Tibial artery (tissue), 4 donors: ENCODE measurements at places on chromosomes 1 and 21.
A peak's percentile ranks its signal among the peaks of the same experiment; 100 is the strongest.

- peak; percentile 66 for DNase-seq
Measured at GRCh38 chr1:192810253-192810880, 1.5 kb downstream of the RGS2 start.

GRCh38 chr1:167344112-167344511, 123.4 kb downstream of the POU2F1 start:
- no peak for DNase-seq

DNA sequence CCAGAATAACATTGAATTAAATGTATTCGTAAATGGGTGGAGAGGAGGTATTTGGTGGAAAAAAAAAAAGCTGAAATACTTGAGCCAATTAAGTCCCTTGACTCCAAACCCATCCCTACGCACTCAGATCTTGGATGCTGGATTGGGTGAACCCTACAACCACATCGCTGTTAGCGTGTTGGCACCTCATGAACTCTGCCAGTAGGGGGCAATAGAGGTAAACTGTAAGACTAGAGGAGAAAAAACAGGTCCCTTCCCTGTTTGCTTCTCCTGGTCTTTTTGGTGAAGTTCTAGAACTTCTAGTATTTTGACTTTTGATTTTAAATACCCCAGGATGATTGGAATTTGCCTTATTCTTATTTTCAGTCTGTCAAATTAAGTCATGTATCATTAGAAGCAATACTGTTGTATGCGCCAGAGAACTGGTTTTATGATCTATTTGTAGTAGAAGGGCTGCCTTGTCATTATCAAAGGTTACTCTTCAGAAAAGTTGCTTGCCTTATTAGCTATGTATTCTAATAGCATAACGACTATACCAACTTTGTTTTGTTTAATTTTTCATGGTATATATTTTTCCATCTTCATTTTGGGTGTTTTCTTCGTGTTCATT, 1.9 kb upstream of the OR13G1 start:
- DNase-seq: no peak

DNA sequence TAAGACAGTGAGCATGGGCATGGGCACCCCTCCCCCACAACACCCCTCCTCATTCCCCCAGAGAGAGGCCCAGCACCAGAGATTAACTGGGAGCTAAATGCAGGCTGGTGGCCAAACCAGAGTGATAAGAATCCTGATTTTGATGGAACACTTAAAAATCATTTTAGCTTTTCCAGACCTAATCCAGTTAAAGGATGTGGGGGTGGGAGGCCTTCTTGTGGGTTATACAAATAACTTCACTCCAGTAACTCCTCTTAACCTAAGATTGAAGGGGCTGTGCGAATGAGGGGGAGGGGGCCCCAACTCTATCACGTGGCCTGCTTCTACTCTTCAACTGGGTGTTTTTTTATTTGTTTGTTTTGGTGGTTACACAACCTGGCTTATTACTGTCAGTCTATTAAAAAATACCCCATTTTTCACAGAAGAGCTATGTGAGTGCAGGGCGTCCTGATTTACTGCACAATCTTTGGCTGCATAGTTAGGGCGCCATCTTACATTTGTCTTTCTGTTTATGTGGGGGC, 398.1 kb upstream of the LYPLAL1 start:
- DNase-seq: no peak

DNA sequence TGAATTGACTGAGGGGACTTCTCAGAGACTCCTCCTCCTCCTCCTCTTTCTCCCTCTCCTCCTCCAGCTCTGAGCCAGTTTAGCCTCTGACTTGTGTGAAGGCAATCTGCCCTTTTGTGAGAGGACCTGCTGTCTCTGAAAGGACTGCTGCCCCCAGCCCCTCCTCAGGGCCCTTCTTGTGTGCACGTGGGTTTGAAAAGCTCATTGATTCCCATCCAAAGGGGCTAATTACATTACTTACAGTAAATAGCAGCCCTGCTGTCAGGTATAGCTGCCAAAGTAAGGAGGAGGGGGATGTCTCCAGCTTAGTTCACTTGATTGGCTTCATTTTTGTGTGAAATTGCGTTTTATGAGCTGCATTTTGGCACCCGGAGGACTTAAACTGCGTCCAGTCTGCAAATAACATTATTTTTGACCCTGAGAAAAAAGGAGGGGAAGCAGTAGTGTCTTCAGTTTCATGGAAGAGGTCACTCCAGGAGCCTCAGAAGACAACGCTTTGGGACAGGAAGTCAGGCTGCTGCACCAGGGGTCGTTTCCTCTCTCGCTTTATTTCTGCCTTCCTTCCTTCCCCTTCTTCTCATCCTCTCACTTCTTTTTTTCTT, 1.8 kb upstream of the LHX9 start:
- DNase-seq: no peak

- DNase-seq: no peak
Measured at GRCh38 chr1:200625381-200625824, 4.9 kb upstream of the KIF14 start.

- no peak for DNase-seq
Measured at GRCh38 chr1:44292651-44293050, 62.4 kb downstream of the ERI3 start.

GRCh38 chr1:180311011-180311730, 81.1 kb downstream of the LHX4 start:
- DNase-seq: no peak

DNA sequence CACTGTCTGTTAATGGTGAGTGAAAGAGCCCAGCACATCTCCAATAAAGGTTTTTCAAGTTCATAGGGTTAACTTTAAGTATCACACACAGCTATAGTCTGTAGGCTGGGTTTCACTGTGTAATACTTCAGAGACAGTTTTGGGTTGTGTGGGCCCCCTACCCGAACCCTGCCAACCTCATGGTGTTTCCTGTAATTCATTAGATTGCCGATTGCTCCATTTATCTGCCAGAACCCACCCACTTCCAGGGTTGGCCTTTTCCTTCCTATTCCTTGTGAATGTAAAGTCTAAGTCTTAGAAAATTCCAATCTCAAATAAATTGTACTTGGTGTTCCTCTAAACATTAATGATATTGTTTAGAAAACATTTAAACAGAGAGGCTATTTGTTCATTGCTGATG, 43.6 kb downstream of the CTTNBP2NL start:
- DNase-seq: no peak

DNA sequence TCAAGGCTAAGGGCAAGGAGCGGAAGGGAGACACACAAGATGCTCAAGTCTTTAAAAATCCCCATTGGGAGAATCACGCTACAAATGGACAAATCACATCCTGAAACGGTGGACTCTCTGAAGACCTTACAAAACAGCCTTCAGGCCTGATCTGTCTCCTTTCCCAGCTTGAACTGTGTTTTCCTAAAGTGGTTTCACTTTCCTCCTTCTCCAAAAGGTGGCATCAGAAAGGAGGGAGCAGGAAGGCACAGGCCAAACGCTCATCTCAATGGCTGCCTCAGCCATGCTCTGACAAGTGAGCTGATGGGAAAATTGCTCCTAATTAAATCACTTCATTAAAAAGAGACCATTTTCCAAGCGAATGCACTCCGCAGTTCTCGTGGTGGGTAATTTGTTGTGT, 47.7 kb downstream of the UTP25 start:
- no peak for DNase-seq

- no peak for DNase-seq
Measured at GRCh38 chr1:226073184-226073950, 10.9 kb downstream of the H3-3A start.

- DNase-seq: peak; percentile 78
Measured at GRCh38 chr1:43540653-43541071, 10.0 kb downstream of the PTPRF start.

DNA sequence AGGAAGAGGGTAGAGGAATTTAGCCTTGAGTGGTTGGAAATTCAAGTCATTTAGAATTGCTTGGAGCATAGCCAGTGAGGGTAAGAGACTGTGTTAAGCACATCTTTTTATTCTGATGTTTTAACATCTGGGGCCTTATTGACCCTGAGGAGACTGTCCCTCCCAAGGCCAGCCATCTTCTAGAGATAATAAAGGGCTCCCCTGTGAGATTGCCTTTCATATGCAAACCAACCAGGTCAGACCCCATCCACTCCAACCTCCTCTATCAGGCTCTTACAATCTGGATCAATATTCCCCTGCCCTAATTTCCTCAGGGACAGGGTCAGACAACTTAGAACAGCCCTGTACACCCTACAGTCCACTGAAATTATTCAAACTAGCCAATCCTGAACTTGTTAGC, 93.8 kb downstream of the ATP1B1 start:
- no peak for DNase-seq

DNA sequence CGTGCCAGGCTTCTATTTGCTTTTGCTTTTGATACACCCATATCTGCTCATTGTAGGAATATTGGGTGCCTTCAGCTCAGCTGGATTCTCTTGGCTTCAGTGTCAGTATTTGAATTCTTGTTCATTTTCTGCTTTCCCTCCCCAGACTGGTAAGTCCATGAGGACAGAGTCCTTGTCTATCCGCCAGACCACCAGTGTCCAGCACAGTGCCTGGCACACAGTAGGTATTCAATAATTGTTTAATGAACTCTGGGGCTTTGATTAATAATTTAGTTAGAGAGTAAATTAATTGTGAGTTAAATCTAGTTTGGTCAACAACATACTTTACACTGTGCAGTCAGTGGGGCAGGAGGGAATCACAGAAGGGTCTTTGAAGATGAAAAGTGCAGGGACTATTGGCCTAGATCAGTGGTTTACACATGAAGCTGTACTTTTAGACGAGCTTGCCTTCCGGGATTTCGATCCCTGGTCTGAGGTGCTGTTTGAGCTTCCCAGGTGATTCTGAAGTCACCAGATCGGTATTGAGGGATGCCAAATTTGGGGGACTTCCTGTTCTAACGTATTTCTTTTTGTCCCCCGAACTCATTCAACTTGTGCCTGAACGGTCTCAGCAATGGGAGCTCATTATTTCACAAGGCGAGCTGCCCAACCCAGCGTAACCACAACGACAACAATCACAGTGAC, 119.1 kb upstream of the JUN start:
- DNase-seq: no peak

DNA sequence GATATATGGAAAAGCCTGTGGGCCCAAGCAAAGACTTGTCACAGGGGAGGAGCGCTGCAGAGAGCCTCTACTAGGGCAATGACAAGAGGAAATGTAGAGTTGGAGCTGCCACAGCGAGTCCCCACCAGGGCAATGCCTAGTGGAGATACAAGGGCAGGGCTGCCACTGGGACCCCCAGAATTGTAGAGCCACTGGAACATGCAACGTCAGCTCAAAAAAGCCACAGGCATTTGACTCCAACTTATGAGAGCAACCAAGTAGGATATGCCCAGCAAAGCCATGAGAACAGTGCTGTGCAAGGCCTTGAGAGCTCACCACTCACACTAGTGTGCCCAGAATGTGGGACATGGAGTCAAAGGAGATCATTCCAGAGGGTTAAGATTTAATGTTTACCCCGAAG, 63.7 kb upstream of the CAMK1G start:
- no peak for DNase-seq

GRCh38 chr1:202967684-202968281, 726 bp upstream of the CYB5R1 start:
- no peak for DNase-seq

DNA sequence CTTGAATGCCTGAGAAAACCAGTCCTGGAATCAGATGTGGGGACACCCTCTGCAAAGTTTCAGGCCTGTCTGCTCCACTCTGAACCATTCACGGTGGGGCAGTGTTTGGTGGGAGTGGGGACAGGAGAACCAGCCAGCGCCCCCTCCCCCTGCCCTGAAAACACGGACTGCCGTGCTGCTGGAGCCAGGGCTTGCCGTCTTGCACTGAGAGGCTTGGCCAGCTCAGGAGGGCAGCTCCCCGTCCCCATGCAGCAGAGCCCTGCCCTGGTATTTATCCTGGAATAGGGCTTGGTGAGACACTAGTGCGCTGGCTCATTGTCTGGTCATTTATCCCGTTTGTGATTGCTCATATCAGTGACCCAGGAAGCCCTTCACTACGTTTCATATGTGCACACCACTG, 3.9 kb downstream of the S100B start:
- no peak for DNase-seq

DNA sequence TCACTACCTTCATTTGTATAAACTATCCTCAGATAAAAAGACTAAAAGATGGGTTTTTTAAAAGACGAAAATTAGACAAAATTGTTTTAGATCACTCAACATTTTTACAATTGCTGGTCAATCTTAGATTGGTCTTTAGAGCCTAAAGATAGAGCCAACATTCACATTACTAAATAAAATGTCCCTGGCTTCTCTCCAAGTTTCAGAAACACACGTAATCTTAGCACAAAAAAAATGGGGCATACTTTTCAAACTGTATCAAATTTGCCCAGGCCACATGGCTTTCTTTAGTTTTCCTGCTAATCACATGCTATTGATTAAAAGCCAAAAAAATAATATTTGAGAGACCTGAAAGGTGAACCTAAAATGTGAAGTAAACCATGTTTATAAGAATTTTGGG, 288.1 kb downstream of the DPYD start:
- DNase-seq: no peak

GRCh38 chr1:21082073-21082472, 94.6 kb downstream of the EIF4G3 start:
- DNase-seq: no peak

GRCh38 chr1:202802998-202803932, 5.0 kb downstream of the KDM5B start:
- DNase-seq: peak; percentile 34

DNA sequence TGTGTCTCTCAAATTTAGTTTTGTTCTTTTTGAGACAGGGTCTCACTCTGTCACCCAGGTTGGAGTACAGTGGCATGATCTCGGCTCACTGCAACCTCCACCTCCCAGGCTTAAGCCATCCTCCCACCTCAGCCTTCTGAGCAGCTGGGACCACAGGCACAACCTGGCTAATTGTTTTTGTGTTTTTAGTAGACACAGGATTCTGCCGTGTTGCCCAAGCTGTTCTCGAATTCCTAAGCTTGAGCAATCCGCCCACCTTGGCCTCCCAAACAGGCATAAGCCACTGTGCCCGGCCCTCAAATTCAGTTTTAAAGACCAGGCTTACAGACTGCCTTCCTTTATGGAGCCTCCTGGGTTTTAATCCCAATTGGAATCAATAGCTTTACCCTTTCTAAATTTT, 83.7 kb upstream of the SELENON start:
- DNase-seq: no peak

DNA sequence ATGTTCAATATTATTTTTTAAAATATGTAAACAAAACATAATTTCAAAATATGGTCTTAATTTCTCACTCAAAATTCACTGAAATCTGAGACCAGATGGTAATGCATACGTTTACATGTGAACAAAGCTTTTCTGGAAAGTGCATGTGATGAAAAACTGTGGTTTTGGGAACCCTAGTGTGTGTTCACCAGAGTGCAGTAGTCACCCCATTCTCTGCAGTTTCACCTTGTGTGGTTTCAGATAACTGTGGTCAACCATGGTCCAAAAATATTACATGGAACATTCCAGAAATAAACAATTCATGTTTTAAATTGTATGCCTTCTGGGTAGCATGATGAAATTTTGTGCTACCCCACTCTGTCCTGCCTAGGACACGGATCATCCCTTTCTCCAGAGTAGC, 2021.9 kb downstream of the MRPL39 start:
- no peak for DNase-seq
